ENCODE measurements at places on chromosomes 16 and 17.

GRCh38 chr17:60089096-60089806, 10.5 kb upstream of the HEATR6 start:
- no peak for DNase-seq

DNA sequence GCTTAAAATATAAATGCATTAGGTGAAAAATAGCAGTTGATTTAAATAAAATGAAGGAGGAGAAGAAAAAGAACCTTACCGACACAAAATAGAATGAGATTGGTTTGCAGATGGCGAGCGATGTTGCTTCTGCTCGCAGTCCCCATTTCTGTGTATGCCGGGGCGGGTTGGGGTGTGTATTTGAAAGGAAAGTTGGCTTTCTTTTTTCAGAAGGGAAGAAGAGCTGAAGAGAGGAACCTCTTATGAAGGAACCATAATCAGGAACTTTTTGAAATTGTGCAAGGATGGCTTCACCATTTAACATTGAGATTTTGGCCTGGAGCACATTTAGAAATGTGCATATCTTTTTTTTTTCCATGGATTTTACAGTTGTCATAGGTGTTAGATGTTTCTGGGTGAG, at the start of gene IGSF6:
IGSF6 (minus strand) TSS at position 156 of the 400 bp plus-strand sequence; CDS start at position 146, 10 bp downstream.
- DNase-seq, result no peak

GRCh38 chr16:1540556-1540855, 7.0 kb downstream of the TMEM204 start:
- DNase-seq, result no peak

- DNase-seq, result peak; percentile 71
Observed at GRCh38 chr17:7323731-7324437, 5.3 kb downstream of the NEURL4 start.
